Activated CD4-positive, alpha-beta memory T cell treated with anti-CD3 and anti-CD28 coated beads, Interleukin-2, amount 10 ng/mL, durations not matched to agents 7 days and 5 days (primary cell): ENCODE measurements at places on chromosomes 2 and 18. TPM values are rescaled to one million over a fixed set of nuclear protein-coding genes. Genes with fewer than 3 reads are reported as not detected.
A peak's percentile ranks its signal among the peaks of the same experiment; 100 is the strongest.

Gene ATP8B1
- not detected for total RNA-seq

Gene OXER1
- not detected for total RNA-seq

Gene CNDP1
- not detected for total RNA-seq

Gene OTX1
- 0.30 TPM for total RNA-seq

Gene TLX2
- 3.3 TPM for total RNA-seq

Gene LINC00305
- not detected for total RNA-seq

Gene NETO1
- not detected for total RNA-seq

Gene TGOLN2
- 131 TPM for total RNA-seq

Gene XDH
- 0.63 TPM for total RNA-seq

Gene NAT8
- not detected for total RNA-seq

Gene CPO
- total RNA-seq, result not detected

Gene ACTR3
- total RNA-seq, result 592 TPM

Gene FAHD2A
- total RNA-seq, result 37.3 TPM

Gene SLC4A3
- not detected for total RNA-seq

DNA sequence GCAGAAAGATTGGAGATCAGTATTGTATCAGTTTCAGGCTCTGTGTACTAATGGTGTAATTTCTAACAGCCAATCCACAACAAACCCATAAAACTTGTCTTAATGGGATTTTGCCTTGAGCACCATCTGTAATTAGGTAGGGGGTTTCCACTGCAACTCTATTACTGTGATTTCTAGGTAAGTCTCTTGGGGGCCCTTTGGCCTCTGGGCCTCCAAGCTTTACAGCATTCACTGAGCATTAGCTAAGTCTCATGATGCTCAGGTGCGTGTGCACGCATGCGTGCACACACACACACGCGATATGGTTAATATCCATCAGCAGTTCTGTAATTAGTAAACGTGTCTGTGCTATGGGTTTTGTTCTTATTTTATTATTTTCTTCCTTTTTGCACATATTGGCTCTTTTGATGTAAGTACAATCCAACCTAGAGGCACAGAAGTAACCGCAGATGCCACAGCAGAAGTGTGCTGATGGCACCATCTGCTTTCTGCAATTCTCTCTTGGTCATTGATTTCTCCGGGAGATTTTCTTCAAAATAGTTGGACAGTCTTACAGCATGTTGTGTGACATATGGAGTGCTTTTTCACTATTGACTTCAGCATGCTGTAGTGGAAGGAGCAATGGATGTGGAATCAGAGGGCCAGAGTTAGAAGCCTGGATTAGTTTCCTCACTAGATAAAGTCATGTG is 592.0 kb downstream of the LRRTM4 start:
- no peak for DNase-seq

- DNase-seq, result no peak
These were observed 214.2 kb downstream of the CALCRL start for GRCh38 chr2:187233811-187234210.

DNA sequence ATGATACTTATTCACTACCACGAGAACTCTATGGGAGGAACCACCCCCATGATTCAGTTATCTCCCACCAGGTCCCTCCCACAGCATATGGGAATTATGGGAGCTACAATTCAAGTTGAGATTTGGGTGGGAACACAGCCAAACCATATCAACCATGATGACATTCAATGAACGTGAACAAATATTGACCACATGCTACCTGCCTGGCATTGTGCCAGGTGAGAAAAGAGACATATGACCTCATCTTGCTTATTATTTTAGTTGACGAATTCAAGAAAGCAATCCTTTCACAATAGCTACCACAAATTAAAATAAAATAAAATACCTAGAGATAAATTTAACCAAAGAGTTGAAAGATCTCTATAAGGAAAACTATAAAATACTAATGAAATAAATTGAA is 286.5 kb upstream of the CRIM1 start:
- DNase-seq, result no peak

- no peak for DNase-seq
These were observed 112.1 kb downstream of the LTBP1 start for GRCh38 chr2:33058716-33059470.

- DNase-seq, result peak; percentile 11
These were observed 59.2 kb downstream of the ADI1 start for GRCh38 chr2:3460156-3460555.

- DNase-seq, result no peak
These were observed 71.6 kb upstream of the EFEMP1 start for GRCh38 chr2:55995211-55995610.

DNA sequence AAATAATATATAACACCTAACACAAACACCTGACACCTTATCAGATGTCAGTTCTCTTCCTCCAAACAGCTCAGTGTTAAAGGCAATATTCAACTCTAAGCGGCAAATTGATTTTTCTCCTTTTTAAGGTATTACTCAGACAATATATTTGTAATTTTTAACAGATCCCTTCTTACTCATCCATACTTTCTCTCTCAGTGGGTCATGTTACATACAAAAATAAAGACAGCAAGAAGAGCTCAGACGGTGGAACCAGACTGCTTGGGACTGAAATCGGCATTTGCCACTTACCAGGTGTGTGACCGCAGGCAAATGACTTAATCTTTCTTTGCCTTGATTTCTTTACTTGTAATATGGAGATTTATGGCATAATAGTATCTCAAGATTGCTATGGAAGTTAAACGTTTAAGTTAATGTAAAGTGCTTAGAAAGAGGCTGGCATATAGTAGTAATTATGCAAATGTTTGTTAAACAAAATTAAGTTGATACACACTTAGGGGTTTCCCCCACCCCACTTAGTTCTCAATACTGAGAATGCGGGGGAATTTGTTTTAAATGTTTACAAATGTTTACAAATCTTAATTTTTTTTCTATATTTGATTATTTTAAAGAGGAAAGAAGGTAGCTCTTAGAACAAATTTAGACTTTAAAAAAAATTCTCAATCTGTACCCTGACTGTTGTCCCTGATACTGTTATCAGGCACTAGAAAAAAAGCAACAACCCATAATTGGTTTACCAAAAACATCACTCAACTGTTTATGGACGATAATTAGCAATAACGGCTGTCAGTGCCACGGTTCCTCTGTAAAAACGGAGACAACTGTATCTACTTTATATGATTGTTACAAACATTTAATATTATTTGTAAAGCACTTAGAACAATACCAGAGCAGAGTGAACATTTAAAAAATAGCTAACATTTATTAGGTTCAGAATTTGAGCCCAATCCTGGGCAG is 25.6 kb downstream of the MAP3K2 start:
- no peak for DNase-seq

DNA sequence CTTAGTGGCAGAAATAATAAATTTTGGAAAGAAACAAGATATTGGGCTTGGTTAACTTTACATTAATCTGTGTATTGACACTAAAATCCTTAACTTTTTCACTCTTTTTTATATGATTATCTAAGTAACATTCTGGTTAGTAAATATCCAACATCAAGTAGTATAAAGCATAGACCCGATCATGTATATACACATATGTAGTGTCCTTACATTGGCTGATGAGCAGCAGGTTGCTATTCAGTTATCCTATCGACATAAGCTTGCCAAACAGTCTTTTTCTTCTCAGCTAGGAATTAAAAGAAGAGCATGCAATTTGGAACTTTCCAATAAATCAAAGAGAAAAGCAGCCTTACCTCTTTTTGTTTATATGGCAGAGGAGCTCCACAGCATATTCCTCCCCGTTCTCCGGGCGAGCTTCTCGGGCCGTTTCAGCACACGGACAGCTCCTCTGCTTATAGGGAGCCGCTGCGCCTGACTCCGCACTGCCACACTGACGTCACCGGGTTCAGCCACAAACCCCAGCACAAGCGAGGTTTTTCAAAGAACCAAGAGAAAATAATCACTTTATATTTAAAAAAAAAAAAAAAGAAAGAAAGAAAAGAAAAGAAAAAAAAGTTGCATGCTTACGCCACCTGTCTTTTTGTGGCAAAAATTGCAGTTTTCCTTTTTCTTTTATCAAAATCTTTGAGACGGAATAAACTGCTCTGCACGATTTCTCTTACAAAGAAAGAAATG is at the start of gene SCG2:
Gene SCG2, minus strand, starts transcription at position 430 of the 735 bp plus-strand sequence. CDS start 3,079 bp downstream, outside the sequence.
- DNase-seq, result peak; percentile 64

- no peak for DNase-seq
These were observed 9.6 kb downstream of the SH3YL1 start for GRCh38 chr2:254241-254640.

DNA sequence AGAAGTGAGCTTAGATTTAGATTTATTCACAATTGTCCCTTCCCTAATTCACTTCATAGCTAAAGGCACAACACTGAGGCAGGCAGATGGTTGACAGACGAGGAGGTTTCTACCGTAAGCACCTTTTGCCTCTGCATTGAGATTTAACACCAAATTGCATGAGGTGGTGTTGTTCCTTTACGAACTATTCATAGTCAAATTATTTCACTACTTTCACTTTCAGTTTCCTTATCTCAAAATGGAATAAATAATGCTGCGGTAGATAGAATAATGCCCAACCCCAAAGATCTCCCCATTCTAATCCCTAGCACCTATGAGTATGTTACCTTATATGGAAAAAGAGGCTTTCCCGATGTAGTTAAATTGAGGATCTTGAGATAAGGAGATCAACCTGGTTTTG is 58.9 kb upstream of the LINC00305 start:
- DNase-seq, result no peak

DNA sequence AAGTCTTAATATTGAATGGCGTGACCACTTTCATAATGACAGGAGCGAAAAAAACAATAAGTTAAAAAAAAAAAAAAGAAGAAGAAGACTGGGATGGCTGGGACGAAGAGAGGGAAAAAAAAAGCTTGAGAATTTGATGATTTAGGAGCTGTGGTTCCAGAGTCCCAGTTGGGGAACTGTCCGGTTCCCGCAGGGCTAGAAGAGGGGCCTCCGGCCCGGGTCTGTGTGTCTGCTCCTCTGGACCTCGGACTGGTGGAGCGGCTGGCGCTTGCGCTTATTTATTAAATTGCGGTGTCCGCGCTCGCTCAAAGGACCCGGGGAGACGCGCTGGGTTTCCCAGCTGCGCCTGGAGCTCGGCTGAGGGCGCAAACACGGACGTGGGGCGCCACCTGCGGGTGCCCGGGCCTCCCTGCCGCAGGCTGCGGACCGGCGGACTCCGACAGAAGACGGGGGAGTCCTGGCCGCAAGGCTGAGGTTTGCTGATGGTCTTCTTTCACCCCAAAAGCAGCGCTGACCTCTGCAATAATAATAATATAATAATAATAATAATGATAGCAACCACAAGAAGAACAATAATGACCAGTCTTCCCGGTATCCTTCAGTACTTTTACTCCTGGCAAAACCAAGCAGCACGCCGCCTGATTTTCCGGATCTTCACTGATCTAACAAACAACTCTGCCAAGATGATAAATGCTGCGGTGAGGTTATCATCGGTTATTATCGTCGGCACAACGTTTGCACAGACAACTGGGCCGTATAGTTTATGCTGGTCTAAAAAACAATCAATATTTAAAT is at the start of gene CBLN2:
Gene CBLN2, minus strand, starts transcription at position 251 of the 795 bp plus-strand sequence. CDS start 2,182 bp downstream, outside the sequence.
- peak; percentile 19 for DNase-seq

- no peak for DNase-seq
These were observed 44.2 kb upstream of the SPTBN1 start for GRCh38 chr2:54411801-54412354.

DNA sequence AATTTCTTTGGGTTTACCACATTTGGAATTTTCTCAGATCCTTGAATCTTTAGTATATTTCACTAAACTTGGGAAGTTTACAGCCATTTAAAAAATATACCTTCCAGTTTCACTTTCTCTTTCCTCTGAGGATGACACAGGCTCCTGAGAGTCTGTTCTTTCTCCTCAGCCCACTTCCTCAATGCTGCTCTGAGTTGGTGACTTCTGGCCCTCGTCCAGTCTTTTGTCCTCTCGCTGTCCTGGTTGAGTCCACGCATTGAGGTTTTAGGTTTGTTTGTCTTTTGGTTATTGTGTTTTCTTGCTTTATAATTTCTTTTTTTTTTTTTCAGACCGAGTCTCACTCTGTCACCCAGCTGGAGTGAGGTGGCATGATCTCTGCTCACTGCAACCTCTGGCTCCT is 40.7 kb upstream of the GALR1 start:
- DNase-seq, result peak; percentile 33

DNA sequence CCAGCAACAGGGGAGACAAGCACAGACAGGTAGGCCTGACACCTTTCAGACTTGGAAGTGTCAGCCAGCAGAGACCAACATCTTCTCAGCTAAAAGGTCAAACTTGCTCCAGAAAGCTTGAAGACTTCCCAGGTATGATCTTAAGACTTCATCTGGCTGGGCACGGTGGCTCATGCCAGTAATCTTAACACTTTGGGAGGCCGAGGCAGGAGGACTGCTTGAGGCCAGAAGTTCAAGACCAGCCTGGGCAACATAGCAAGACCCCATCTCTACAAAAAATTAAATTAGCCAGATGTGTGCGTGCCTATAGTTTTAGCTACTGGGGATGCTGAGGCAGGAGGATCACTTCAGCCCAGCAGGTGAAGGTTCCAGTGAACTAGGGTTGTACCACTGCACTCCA is 39.0 kb upstream of the SPRED2 start:
- DNase-seq, result no peak

GRCh38 chr2:144682248-144682647 is 162.3 kb upstream of the ZEB2 start:
- no peak for DNase-seq

- DNase-seq, result no peak
These were observed 438.0 kb upstream of the CDH20 start for GRCh38 chr18:60895181-60895580.

DNA sequence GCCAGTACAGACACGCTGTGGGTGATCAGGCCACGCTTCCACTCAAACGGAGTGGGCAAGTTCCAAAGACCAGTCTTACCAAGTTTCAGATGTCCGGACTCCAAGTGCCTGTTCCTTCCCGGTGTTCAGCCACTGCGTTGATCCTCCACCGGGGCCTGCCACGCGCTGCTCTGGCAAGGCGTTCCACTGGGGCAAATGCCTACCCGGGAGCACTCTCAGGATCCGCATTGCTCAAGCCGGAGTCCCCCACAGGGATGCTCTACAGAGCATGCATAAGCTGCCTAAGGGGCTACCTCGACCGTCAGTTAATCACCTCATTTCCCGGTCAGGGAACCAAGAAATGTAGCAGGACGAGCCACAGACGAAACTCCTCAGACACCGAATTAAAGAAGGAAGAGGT is 37.0 kb upstream of the CLASP1 start:
- no peak for DNase-seq

GRCh38 chr18:4172196-4173100 is 282.7 kb downstream of the DLGAP1 start:
- DNase-seq, result no peak

GRCh38 chr2:43459446-43460173 is 136.2 kb downstream of the THADA start:
- DNase-seq, result no peak

GRCh38 chr18:9321736-9322135 is 12.8 kb upstream of the TWSG1 start:
- DNase-seq, result no peak

DNA sequence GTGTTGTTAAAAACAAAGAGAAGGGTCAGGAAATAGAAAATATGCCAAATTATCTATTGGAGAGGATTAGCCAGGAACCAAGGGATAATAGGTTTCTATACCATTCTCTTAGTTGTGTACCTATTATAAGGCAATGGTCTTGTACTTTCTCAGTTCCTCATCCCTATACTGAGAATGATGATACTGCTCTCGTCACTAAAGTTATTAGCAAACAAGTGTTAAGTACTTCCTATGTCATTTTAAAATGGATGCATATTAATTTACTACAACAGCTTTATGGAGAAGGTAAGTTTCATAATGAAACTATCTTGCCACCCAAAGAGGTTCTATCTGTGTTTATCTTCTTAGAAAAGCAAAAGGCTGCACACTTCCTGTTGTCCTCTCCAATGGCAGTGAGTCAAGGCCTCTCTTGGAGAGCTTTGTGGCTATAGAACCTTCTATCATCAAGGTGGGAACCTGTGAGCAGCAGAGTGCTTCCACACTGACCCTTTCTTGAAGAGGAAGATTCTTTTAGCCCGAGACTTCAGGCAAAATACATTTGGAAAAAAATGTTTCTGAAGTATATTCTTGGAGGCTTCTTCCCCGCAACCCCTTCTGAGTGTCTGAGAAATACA is 460.7 kb upstream of the FANCL start:
- DNase-seq, result no peak
